ENCODE measurements at places on chromosomes 11 and 22. TPM values are rescaled to one million over a fixed set of nuclear protein-coding genes. Genes with fewer than 3 reads are reported as not detected.

NLRP14 gene
- under 0.01 TPM for total RNA-seq

CTSW gene
- 0.43 TPM for total RNA-seq

DNA sequence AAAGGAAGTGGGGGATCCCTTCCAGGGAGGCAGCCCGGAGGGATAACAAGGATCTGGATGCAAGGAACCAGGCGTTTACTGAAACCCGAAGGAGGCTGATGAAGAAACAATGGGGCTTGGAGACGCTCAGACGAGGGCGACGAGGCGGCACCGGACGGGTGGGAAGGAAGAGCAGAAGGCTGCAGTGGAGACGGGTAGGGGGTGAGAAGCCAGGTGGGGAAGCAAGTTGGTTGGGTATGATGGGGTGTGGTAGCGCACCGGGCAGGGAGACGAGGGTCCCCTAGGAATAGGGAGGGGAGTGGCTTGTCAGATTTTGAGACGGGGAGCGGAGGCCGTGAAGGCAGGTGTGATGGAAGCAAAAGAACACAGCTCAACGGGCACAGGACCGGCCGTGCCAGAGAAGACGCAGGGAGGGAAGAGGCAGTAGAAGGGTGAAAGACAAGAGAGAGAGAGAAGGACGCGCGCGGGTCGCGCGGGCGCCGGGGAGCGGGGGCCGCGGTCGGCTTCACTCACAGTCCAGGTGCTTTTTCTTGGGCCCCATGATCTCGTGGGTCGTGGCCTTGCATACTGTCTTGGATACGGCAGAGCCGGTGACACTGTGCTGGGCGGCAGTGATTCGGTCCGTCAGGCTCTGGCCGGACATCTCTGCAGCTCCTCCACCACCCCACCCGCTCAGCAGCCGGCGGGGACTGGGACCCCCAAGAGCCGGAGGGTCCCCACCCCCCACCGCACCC is 579 bp downstream of the PICALM start:
- peak; percentile 30 for DNase-seq

DNA sequence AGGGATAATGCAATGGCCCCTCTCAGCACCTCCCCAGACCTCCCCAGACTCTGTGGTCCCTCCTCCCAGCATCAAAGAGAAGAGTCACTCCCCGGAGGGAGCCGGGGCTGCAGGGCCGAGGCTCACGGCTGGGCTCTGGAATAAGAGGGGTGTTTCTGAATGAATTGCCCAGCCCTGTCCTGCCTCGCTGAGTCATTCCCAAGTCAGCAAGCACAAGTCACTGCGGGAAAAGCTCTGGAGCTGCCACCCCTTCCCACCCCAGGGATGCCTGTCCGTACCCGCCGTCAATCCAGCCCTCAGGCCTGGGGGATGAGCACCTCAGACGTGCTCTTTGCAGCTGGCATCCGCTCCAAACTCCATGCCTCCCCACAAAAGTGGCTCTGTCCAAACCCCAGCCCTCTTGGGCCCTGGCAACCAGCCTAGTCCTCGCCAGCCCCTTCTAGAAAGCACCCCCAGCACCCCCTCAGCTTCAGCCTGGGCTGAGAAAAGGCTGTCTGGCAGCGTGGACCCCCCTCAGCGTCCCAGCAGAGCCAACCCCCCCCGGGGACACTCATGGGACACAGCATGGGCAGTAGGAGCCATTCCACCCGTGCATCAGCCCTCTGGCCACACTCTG is 22.7 kb downstream of the CELSR1 start:
- no peak for DNase-seq

GRCh38 chr11:112652786-112653390 is 308.3 kb upstream of the NCAM1 start:
- DNase-seq = peak; percentile 16

GRCh38 chr11:117045196-117045595 is 53.0 kb downstream of the SIK3 start:
- DNase-seq = peak; percentile 70

DNA sequence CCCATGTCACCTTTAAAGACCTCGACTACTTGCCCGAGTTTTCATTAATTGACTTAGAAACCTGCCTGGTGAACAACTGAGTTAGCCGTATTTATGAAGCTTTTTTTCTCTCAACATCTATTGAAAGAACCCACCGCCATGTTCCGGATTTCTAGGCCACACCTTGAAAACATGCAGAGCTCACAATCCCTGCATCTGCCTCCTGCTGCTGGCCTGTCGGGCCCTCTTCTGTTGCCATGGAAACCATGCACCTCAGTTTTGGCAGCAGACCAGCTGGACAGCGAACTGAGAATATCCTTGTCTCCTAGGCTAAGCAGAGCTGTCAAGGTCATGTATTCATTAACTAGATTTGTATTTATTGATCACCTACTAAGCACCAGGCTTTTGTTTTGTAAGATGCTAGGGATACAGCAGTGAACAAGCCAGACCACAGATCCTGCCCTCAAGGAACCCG is 4.3 kb upstream of the PATZ1 start:
- DNase-seq = peak; percentile 34

GRCh38 chr22:27778294-27779090 is 23.1 kb downstream of the MN1 start:
- peak; percentile 77 for DNase-seq

All from fibroblast of villous mesenchyme (primary cell).